Activated CD4-positive, alpha-beta memory T cell treated with anti-CD3 and anti-CD28 coated beads, Interleukin-2, amount 10 ng/mL, durations not matched to agents 7 days and 5 days (primary cell): ENCODE measurements at places on chromosomes 16 and 17. TPM values are rescaled to one million over a fixed set of nuclear protein-coding genes. Genes with fewer than 3 reads are reported as not detected.

- no peak for DNase-seq
These were observed 20.1 kb downstream of the GLYR1 start for GRCh38 chr16:4826980-4827379.

GRCh38 chr17:2398655-2399571 lies 1.9 kb downstream of the MNT start:
- peak; percentile 68 for DNase-seq

GRCh38 chr16:19377864-19378263 lies 39.8 kb upstream of the TMC5 start:
- DNase-seq: no peak

GRCh38 chr16:78372277-78372676 lies 272.8 kb downstream of the WWOX start:
- no peak for DNase-seq

The INCA1 gene
- total RNA-seq: not detected

The ZMYND15 gene
- total RNA-seq: 0.10 TPM

- DNase-seq: no peak
These were observed 354 bp upstream of the ESRP2 start for GRCh38 chr16:68236137-68236825.
